RWPE1 (cell line): ENCODE measurements at places on chromosomes 7 and 10.

DNA sequence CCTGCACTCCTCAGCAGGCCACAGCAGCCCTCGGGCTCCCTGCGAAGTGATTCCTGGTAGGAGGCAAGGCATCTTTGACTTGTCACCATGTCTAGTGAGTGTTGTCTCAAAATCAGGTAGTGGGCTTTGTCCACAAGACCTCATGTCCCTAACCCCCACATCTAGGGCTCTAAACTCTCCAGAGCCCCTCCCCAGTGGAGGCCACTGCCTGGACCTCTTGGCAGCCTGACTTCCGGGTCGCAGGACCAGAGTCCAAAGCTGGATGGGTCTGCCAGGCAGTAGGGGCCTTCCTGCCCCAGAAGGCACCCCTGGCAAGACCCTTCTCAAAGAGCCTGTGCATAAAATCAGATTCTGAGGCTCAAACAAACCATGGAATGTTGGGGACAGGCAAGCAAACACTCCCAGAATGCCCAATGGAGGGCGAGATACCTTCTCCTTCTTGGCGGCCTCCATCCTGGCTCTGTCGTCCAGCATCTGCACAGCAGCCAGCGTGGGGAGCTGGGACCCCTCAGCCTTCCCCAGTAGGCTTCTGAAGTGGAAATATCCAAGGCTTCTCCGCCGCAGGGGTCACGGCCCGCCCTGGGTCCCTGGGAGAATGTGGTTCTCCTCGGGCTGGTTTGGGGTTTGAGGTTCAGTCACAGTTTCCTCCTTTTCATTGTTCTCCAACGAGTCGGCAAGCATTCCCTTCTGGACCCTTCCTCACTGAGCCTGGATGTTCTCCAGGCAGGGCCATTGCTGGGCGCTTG lies 586 bp downstream of the GCK start:
- DNase-seq: no peak

DNA sequence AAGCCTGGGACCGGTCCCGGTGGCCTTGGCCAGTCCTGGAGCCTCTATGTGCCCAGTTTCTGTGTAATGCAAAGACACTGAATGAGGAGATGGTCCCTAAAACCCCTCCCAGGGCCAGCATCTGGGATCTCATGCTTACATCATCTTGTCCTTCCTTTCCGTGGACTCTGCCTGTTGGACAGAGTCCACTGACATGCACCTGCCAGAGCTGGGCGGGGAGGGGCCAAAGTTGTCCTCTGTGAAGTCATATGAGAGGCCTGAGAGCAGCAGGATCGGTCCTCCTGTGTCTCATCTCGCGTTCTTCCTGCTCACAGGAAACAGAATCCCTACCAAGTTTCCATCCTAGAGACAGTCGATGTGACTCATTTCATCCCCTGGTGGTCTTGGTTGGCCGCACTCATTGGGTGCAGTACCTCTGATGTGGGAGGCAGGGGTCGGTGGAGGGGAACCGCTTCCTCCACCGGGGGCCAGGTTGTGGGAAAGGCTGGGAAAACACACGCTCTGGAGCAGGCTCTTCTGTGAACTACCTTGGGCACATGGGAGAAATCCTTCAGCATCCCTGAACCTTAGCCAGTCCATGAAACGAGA lies 389.6 kb upstream of the PODXL start:
- DNase-seq: no peak

GRCh38 chr7:116782177-116782711 lies 80.1 kb upstream of the CAPZA2 start:
- DNase-seq: no peak

- DNase-seq: no peak
Observed at GRCh38 chr10:19983880-19984565, 167.8 kb downstream of the PLXDC2 start.

DNA sequence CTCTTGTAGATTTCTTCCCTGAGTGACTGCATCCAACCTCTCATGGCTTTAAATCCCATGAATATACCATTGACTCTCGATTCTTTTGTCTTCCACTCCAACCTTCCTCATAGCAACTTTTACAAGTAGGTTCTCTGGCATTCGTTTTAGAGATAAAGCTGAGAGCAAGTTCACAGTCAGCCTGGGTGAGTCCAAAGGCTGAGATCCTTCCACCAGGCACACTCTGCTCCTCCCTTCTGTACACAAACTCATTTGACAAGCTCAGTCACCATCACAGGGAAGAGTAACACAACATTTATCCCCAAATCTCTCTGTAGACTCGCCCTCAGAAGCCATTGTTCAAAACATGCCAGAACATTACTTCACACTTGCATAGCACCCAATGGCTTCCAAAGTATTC lies 10.9 kb downstream of the CTTNBP2 start:
- DNase-seq: no peak

- DNase-seq: no peak
Observed at GRCh38 chr10:86319676-86320075, 46.9 kb downstream of the GRID1 start.

DNA sequence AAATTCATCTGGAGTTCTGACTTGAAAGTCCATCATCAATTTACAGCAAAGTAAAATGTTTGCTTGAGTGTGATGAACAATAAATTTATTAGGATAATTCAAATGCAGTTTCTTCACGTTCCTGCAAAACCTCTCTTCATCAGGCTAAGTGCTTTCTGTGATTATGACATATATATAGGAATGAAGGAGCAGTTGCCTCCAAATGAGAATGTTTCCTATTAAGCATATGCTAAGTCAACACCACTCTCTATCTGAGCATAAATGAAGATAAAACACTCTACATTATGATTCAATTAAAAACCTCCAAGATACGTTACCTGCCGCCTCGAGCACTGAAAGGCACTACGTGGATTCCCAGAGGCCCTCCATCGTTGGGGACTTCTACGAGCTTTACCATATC lies 416.1 kb downstream of the PARD3 start:
- DNase-seq: no peak
